Mesenteric fat pad (tissue), 1 donor: ENCODE measurements at places on chromosomes 11 and 22.

DNA sequence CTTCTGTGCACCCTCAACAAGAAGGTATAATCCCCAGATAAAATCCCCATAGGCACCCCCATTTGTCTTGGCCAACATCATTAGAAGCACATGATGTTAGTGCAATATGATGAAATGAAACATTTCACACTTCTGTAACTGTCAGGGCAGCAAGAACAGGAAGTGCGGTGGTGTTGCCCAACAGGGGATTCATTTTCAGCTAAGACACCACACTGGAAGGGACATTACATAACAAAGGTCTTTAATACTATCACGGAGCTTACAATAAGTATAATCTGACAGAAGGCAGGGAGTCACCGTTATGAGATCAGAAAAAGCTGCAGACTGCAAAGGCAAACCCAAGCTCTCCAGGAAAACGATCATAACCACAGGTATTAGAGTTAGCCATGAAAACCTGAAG, 2.0 kb downstream of the OR52W1 start:
- no peak for DNase-seq

GRCh38 chr22:40889116-40889515, 27.2 kb upstream of the DNAJB7 start:
- DNase-seq = no peak

DNA sequence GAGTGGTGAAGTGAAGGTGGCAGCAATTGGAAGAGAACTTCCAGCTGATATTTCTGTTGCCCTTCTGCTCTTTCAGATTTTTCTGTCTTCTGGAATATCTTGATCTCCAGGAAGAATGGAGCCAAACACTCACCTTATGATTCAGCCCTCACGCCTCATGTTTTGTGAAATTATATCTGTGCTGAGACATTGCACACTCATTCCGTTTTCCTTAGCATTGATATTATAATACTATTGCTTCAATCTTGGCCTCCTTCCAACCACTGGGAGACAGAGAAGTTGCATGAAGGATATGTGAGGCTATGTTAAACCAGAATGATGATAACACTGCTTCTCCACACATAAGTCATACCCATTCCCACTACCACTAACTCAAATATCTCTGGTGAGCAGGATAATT, 177.9 kb downstream of the ETS1 start:
- no peak for DNase-seq

DNA sequence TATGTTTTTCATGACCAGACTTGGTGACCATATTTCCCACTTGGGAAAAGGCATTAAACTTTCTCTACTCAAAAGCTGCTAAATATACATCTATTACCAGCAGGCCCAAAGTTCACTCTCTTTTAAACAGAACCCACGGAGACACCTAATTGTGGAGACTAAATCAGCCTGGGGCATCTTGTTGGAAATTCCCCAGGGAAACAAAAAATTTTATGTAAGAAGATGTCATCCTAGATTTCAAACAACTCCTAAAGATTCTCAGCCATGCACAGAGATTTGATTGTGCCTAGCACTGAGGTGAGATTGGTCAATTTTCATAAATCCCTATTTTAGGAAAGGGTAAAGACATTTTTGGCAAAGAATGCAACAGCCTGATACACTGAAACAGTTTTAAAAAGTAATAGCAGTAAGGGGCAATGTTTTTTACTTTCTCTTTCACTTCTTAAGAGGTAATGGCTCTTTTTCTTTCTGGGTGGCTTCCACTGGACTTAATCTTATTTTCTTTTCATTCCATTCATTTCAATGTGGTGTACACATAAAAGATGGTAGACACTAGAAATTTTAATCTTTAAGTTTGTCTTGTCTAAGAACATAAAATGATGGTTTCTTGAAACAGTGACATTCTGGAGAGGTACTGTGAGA, 9.6 kb downstream of the OR52N2 start:
- no peak for DNase-seq

GRCh38 chr11:69666752-69667536, 8.2 kb downstream of the LTO1 start:
- DNase-seq = peak; percentile 87

DNA sequence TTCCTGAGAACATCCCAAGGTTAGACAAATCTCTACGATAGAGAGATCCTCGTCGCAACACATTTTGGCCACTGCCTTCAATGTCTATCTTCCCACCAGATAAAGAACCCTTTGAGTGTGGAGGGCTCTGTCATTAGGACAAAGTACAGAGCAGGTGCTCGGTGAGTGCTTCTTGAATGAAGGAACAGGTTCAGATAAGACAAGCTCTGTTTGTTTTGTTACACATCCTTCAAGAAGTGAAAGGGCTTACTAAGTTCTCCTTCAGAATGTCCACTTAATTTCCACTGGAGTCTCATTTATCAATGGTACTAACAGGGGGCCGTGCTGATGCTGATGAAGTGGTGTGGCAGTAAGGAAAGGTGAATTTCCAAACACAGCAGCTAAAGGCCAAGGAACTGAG, 89.4 kb downstream of the SYN3 start:
- DNase-seq = no peak

DNA sequence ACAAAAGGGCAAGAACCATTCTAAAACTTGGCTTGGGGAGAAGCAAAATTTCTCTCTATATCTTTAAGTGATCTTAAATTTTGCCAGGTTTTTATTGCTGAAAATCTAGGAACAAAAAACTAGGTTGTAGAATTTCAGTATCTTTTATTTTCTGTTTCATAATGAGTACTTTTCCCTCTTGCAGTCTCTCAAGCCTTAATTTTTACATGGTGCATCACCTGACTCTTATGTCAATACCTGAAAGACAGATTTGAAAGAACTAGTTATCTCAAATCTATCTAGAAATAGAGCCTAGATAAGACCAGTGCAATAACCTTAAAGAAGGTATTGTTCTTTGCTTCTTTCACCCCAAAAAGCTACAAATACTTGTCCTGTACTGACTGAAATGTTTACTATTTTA, 122.1 kb downstream of the TRIM44 start:
- no peak for DNase-seq

- DNase-seq = no peak
These were observed 23.6 kb downstream of the XRRA1 start for GRCh38 chr11:74925281-74925680.

DNA sequence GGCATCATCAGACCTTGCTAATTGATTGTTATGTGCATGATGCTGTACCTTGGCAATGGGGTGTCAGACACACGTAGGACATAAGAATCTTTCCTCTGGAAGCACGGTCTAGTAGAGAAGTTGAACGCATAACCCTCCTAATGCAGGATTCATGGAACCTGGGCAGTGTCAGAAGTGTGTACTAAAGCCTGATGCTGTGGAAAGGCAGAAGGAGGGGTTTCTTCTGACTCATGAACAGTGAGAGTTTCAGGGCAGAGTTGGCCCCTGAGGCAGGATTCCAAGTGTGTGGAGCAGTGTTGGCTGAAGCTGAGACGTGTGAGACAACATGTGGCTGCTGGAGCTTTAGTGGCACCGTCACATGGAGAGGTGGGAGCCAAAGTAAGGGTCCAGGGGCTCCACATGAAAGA, 3.5 kb downstream of the PANX1 start:
- no peak for DNase-seq

GRCh38 chr11:29319210-29319609, 697.6 kb downstream of the KCNA4 start:
- DNase-seq = no peak

GRCh38 chr11:36313750-36314433, 17.8 kb downstream of the PRR5L start:
- no peak for DNase-seq

- no peak for DNase-seq
These were observed 101.4 kb downstream of the ARL14EP start for GRCh38 chr11:30424321-30424720.

GRCh38 chr11:94705419-94705818, 62.7 kb upstream of the AMOTL1 start:
- DNase-seq = no peak

GRCh38 chr11:26017903-26018302, 314.0 kb upstream of the ANO3 start:
- no peak for DNase-seq

GRCh38 chr11:111476366-111476765, 35.8 kb downstream of the BTG4 start:
- no peak for DNase-seq

- DNase-seq = no peak
These were observed 32.7 kb upstream of the TXNRD2 start for GRCh38 chr22:19974268-19974861.

- DNase-seq = no peak
These were observed 65.2 kb upstream of the LMO1 start for GRCh38 chr11:8328848-8329330.

DNA sequence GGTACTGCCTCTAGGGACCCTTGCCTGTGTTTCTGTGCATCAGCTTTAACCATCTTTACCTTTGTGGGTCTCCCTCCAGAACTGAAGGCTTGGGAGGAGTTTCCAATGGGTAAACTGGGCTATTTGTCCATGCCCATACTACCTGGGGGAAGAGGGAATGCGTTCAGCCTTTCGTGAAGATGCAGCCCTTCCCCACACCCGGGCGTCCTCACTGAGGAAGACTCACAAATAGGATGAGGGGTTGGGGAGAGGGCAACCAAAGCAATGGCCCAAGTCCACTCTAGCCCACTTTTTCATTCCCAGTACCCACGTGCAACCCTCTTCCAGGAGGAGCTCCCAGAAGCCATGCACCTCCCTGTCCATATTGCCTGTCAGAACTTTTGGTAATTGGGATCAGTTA, 61.8 kb upstream of the ADA2 start:
- peak; percentile 83 for DNase-seq

GRCh38 chr11:47377571-47378009, 757 bp downstream of the SPI1 start:
- DNase-seq = no peak

DNA sequence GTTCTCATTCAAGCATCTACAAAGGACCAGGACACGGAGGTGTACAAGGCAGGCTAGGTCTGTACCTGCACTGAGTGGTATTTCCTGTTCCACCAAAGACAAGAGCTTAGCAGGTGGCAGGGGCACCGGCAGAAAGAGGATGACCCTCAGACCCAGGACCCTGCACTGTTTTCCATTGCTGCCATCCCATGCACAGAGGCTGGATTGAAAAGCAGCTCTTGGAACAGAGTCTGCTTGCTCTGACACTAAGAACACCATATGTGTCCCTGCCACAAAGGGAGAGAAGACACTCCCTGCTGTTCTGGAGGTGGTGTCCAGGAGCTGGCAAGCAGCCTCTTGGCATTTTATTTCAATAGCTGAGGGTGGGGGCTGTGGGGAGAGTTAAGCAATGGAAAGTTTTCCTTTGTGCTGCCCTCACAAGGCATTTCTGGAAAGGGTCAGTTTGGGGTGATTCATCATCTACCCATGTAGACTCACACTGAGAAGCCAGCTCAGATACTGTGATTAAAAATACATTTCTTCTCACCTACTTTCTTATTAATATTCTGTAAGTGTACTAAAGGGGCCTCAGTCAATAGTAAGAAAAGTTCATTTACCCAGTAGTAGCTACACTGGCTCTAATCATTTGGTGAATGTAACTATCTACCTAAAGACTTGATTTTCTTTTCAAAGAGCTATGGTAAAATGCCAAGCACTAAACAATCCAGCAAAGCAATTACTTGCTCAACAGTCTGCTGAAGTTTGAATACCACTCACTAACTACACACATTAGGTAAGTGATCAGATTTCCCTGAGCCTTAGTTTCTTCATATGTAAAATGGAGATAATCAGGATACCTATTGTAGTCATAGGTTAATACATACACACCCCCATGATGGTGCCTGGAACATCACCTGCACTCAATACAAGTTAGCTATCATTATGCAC, 55.2 kb downstream of the SLC1A2 start:
- no peak for DNase-seq

- no peak for DNase-seq
These were observed 78.5 kb downstream of the RPS6KA4 start for GRCh38 chr11:64437426-64437825.
